GM12878 (cell line): ENCODE measurements at places on chromosomes 3 and 15.

GRCh38 chr3:127454968-127455367 is 135.6 kb downstream of the TPRA1 start:
- DNase-seq = no peak

DNA sequence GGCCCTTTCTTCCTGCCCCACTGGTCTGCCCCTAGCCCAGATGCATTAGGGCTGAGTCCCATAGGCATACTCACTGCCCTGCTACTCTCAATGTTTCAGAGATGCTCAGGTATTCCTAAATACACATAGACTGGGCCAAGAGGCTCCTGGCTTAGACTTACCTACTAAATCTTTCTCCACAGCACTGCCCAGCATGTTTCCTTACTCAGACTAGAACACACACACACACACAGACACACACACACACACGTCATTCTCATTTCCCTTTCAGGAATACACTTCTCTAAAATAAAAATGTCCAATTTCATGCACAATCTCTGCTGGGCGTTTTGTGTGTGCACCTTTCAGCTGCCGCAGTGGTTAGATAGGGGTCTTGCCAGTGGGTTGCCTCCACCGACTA is 175.7 kb downstream of the FAM43A start:
- DNase-seq = no peak

- no peak for DNase-seq
Observed at GRCh38 chr15:69165637-69166025, 5.2 kb downstream of the GLCE start.

GRCh38 chr15:68818769-68819494 is 1.8 kb downstream of the ANP32A start:
- DNase-seq = no peak

DNA sequence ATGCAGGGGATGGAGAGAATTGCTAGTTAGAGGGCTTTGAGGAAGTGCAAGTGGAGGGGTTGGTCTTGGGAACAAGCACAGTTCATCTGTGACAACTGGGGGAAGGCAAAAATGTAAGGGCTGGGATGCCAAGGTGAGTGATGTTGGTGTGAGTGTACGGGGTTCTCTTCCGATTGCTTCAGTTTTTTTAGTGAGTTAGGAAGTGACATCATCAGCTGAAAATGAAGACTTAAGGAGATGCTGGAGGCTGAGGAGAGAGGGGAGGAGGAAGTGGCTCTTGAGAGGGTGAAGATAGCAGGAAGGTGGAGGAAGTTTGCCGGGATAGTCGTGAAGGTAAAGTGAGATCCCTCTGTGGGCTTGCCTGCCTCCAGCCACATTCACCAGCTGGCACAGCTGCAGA is 12.7 kb downstream of the TICRR start:
- DNase-seq = no peak

DNA sequence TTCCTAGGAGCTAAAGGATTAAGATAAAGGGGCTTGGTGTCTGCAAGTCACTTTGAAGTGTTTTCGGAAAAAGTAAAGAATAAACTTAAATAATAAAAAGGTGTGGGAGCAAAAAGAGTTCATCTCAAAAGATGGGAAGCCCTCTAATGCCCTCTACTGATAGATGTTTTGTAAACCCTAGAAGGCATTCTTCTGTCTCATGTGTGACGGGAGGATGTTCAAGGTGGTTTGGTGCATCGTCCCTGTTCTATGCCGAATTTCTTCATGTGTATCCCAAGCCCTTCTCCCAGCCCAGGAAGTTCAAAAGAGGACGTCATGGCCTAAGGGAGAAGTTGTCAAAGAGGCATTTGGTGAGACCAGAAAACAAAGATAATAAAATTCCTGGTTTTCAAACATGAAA is 37.2 kb downstream of the CCK start:
- DNase-seq = no peak

GRCh38 chr15:33699691-33700447 is 268.4 kb upstream of the CHRM5 start:
- no peak for DNase-seq

DNA sequence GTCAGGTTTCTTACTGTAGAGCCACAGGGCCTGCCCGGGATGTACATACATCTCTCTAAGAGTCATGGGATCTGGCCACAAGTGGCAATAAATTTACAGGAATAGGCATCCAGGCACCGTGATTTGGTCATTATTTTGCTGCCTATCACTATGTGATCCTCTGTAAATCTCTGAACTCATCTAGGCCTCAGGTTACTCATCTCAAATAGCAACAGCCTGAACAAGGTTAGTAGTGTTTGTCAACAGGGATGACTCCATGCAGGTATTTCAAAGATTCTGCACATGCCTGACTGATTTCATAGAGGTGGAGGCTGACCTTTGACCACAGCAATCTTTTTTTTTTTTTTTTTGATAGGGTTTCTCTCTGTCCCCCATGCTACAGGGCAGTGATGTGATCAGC is 88.8 kb upstream of the TBL1XR1 start:
- DNase-seq = no peak

DNA sequence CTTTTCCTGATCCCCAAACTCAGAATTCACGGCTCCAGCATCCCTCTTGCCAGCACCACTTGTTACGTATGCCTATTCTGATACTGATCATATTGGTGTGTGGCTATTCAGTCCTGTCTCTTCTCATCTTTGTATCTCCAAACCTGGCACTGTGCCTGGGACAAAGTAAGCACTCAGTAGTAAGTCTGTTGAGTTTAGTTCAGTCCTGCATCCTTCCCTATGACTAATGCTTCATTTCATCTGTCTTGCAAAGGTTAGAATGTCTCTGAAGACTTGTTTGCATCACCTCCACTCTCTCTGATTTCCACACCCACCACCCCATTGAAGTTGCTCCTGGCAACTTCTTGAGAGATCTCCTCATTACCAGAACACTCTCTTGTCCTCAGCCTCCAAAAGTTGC is 80.3 kb downstream of the HMG20A start:
- no peak for DNase-seq
